ENCODE measurements at places on chromosomes 7 and 10. TPM values are rescaled to one million over a fixed set of nuclear protein-coding genes. Genes with fewer than 3 reads are reported as not detected.

- DNase-seq: no peak
Measured at GRCh38 chr7:152459724-152460251, 24.0 kb upstream of the KMT2C start.

DNA sequence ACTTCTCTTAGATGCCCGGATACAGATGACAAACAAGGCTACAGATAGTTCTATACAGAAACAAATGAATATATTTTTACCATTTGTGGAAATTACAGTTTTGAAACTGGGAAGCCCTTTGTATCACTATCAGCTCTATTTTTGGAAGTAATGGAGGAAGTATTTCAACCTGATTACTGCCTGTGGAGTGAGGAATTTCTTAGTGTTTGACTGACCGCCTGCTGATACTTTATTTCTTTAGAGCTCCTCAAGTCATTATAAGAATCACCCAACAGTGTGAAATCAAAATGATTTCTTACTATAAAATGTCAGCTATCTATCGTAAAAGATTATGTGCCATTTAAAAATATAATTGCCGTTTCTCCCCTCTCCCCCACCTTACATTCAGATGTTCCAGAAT is 290.9 kb downstream of the SDK1 start:
- no peak for DNase-seq

DNA sequence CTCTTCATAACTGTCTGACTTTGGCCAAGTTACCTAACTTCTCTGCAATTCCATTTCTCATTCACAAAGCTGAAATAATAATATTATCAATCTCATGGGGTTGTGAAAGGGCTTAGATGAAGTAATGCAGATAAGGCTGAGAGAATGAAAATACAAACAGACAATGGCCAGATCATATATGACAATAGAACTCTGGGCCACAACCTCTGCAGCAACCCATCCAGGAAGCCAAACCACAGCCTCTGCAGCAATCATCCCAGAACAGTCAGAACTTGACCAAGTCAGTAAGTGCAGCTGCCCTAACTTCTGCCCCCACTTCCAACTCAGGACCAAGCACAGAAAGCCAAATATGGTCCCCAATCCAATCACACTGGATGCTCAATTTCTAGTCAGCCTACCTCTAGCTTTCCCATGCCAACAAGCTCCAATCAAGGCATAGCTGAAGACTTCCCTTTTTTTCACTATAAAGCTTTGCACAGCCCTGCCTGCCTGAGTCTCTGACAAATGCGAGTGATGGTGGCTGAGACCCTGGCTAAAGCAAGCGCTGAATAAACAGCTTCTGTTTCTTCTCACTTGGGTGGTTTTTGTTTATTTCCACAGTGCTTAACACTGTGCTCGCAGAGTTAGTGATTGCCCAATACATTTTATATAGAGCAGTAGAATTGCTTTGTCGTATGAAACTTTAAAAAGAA is 34.8 kb upstream of the TNPO3 start:
- DNase-seq: no peak

- peak; percentile 58 for DNase-seq
Measured at GRCh38 chr10:78199759-78200158, 166.1 kb downstream of the RPS24 start.

TUBAL3 gene
- 0.47 TPM for total RNA-seq

GRCh38 chr7:47816647-47817046 is 131.6 kb downstream of the PKD1L1 start:
- no peak for DNase-seq

DNA sequence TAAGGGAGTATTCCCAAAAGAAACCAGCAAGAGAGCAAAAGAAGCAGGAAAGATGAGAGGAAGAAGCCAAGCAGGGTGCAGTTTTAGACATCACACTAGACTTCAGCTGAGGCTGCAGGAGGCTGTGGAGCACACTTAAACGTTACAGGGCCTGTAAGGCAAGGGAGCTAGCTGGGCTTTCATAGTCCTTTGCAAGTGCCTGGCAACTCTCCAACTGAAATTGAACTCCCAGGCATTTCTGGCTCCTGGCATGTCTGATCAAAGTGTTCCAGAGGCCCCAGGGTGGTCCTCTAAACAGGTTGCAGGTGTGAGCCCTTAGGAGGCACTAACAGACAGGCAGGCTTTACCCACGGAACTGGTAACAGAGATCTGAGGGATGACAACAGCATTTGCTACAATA is 750.2 kb downstream of the XPNPEP1 start:
- no peak for DNase-seq

- DNase-seq: no peak
Measured at GRCh38 chr7:84971360-84971759, 215.5 kb downstream of the SEMA3D start.

DNA sequence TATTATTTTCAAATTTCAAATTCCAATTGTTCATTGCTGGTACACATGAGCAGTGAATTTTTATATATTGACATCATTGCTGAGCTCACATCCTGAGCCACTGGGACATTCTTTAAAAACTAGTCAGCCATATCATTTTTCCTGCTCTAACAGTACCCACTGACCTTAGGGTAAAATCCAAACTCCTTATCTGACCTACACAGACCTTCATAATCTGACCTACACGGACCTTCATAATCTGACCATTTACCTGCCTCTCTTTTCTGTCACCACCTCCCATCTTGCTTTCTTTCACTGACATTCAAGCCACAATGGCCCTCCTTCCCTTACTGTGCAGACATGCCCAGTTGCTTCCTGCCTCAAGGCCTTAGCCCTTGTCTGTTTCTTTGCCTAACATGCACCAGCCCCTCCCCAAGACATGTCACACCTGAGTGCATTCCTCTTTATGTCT is 16.1 kb upstream of the CUZD1 start:
- DNase-seq: no peak

SLF2 gene
- total RNA-seq: 19.4 TPM

- peak; percentile 84 for DNase-seq
Measured at GRCh38 chr10:101066146-101066895, 4.5 kb downstream of the KAZALD1 start.

DNA sequence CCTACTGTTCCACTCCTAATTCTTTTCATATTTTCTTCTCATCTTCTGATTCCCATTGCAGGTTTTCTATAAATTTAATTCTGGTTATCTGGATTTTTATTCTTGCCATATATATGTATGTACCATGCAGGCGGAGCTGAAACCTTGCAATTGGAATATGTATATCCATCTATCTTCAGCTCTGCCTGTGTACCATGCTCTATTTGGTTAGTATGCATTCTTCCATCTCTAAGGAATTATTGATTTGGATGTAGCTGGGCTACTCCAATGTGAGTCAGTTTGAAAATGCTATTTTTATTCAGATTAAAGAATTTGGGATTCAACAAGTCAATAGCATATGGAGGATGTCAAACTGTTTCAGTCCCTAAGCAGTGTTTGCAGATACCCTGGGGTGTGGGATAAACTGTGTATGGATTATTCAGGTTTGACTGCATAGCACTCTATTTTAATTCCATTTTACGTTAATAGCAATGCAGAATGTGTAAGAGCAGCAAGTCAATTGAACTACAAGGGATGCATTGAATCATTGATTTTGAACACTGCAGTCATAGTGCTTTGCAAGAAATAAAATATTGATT is 528.1 kb upstream of the FZD8 start:
- no peak for DNase-seq

DNA sequence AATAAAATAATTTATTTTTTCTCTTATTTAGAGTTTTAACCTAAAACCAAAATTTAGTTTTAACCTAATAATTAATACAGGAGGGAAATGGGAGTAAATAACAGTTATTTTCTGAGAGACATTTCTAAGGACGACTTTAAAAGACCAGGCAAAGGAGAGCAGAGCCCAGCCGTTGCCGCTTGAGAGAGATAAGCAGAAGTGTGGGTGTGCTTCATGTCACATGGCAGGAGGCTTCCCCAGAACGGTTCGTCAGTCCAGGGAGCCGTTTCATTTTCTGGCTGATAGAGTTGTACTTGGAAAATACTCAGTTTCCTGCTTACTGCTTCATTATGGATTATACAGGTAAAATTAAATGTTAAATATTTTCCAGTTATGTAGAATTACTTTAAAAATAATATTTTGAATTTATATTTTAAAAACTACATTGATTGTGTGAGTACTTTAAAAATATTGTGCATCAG is 61.4 kb downstream of the ST7 start:
- DNase-seq: peak; percentile 20

GRCh38 chr10:77237120-77237519 is 400.5 kb downstream of the KCNMA1 start:
- DNase-seq: no peak

DNA sequence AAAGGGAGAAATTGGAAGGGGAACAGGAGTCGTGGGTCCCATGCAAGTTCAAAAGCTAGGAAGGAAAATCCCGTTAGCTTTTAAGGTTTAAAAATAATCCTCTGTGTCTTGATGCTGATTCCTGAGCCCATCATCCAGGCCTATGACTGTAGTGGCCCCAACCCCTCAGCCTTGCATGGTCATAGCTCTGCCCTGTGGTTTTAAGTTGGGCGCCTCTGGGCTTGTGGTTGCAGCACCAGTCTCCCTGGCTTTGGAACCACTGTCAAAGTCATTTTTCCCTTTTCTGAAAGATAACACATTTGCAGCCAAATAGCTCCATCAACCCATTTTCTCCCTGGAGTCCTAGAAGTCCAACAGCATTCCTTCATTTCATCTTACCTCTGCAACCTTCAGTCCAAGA is 13.6 kb downstream of the TMEM236 start:
- no peak for DNase-seq

- DNase-seq: no peak
Measured at GRCh38 chr7:120221666-120222065, 51.3 kb upstream of the KCND2 start.

DNA sequence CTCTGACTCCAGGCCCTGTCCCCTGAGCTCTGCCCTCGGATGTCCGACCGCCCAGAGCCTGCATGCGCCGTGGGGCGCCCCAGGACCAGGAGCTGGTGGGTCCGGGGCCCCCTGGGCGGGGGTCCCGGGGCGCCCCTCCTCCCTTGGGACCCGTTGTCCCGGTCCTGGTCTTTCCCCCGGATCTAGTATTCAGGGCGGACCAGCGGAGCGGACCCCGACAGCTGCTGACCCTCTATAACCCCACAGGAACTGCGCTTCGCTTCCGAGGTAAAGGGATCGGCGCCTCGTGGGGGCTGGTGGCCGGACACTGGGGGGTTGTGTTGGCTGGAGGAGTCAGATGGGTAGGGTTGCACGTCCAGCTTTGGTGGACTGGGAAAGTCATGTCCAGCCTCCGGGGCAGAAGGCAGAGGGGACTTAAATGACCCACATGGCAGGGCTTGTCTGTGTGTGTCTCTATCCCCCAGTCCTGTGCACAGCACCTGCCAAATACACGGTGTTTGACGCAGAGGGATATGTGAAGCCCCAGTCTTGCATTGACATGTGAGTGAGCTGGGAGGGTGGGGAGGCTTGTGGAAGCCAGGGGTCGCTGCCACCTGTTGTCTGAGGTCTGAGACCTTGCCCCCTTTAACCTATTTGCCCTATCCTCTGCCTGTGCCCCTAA is 520 bp downstream of the MOSPD3 start:
- no peak for DNase-seq

CDK13 gene
- 64.6 TPM for total RNA-seq

DNA sequence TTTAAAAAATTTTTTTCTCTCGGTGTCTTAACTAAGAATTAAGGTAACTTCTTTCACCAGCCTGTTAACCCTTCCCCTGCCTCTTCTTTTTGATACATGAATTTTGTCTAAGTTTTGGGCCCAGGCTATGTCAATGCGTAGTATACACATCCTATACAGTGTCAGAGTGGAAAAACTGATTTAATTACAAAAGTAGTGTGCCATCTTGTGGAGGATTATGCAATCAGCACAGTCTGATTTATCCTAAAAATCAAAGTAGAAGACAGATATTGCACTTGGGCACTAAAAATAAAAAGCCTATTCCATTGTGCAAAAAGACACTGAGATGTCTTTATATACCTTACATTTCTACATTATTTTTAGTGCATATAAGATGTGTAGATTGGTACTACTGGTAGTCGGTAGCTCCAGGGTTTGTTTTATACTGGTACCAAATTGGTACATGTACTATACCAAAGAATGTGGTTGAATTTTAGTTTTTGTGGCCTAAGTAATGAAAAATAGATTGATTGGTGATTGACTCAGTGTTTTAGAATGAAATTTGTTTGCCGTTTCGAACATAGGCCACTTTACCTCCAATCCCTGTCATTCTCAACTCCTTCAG is 96.6 kb downstream of the MKLN1 start:
- peak; percentile 67 for DNase-seq

GRCh38 chr7:14016950-14017349 is 27.5 kb upstream of the ETV1 start:
- DNase-seq: no peak

GOT1 gene
- total RNA-seq: 38.5 TPM

HOGA1 gene
- total RNA-seq: 0.36 TPM

- DNase-seq: peak; percentile 97
Measured at GRCh38 chr7:155297517-155298287, at the start of gene INSIG1. Gene INSIG1, plus strand, starts transcription at chr7:155297878. Its CDS starts 408 bp downstream, at chr7:155298286.

DNA sequence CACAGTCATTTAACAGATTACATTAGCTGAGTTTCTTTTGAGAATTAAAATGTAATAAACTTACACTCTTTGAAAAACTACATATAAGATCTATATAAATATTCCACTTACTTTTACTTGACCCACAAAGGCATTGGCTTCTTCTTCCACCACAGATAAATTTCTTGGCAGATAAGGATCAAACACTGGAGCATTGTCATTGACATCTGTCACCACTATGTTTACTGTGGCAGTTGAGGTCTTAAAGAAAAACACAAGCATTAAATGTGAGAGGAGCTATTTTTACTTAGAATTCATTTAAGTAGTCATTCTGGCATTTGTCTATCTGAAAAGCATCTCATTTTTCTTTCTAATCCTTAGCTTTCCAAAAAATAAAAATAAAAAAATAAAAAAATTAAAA is 734.4 kb downstream of the PCDH15 start:
- DNase-seq: no peak

Data from HT-29 (cell line).